Endodermal cell (in vitro differentiated cells): ENCODE measurements at places on chromosomes 3 and 15. TPM values are rescaled to one million over a fixed set of nuclear protein-coding genes. Genes with fewer than 3 reads are reported as not detected.

DNAJC13 gene
- total RNA-seq: 34.2 to 39.6 TPM (median 39.4 TPM) in 3 replicates

- H3K4me3 ChIP-seq: no peak overlapping the region
- no peaks in the 10 kb centered on the region for H3K4me1 ChIP-seq
- no peaks in the 10 kb centered on the region for H3K36me3 ChIP-seq
- no peaks in the 10 kb centered on the region for H3K27me3 ChIP-seq
Observed at GRCh38 chr3:29412110-29412509, 131.2 kb downstream of the RBMS3 start.

DNA sequence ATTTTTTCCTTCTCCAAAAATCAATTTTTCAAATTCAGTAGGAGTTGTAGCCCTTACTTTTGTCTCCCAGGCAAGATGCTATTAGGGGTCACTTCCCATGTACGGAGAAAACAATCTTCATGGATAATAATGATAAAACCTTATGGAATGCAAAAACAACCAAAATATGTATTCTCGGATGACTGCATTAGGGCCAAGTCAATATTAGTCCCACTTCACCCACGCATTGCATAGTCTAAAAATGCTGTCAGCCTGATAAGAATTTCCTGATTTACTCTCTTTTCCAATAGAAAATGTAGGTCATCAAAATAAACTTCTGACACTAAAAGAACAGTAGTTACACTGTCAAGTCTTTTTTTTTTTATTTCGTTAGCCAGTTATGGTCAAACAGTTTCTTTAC, 2.7 kb downstream of the VGLL3 start:
- no peak overlapping the region for H3K4me3 ChIP-seq
- no peak overlapping the region for H3K27ac ChIP-seq
- DNase-seq: no peak
- peaks cover 17% of the 10 kb centered on the region for H3K27me3 ChIP-seq
- no peaks in the 10 kb centered on the region for H3K4me1 ChIP-seq

DNA sequence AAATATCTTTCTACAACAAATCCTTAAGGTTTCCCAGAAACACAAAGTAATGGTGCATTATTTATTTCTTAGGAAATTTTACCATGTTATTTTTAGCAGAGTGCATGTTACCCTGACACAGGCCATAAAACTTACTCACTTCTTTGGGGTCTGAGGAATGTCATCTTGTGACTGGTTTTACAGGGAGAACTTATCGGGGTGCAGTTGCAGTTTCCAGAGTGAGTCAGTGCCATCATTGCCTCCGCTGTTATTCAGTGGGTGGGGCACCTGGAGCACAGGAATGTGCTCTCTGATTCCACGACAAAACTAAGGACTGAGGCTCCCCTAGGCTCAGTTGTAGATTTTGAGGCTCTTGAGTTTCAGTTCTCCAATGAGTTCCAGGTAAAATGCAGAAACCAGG, 11.1 kb upstream of the GREM1 start:
- no peak overlapping the region for H3K4me3 ChIP-seq
- H3K36me3 ChIP-seq: no peaks in the 10 kb centered on the region
- H3K27me3 ChIP-seq: no peaks in the 10 kb centered on the region
- DNase-seq: no peak
- no peaks in the 10 kb centered on the region for H3K4me1 ChIP-seq
- no peak overlapping the region for H3K27ac ChIP-seq

GRCh38 chr3:32430900-32431299, 39.2 kb downstream of the CMTM7 start:
- no peaks in the 10 kb centered on the region for H3K27me3 ChIP-seq
- no peak overlapping the region for H3K27ac ChIP-seq
- H3K4me1 ChIP-seq: no peaks in the 10 kb centered on the region

DNA sequence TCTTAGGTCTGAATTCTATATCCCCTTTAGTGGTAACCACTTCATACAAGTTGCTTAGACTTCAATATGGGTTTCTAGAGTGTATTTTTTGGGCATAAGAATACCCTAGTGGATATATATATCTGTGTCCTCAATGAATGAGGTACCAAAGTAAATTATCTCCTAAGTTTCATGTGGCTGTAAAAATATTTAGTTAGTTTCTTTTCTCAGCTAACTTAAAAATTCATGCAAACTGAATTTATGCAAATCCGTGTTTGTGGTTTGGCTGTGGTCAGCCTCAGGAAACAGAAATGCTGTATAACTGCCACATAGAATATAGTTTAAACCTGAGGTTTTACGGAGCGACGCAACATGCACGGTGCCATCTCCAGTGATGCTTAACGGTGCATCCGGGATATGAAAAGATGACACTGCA, 80.3 kb downstream of the PEX5L start:
- DNase-seq: no peak
- H3K27me3 ChIP-seq: peaks cover 1% of the 10 kb centered on the region
- H3K27ac ChIP-seq: no peak overlapping the region
- H3K4me1 ChIP-seq: no peaks in the 10 kb centered on the region
